SK-N-DZ (cell line): ENCODE measurements at places on chromosomes 3 and 15.

GRCh38 chr15:45118131-45118588 lies 4.0 kb downstream of the DUOXA2 start:
- DNase-seq: peak; percentile 91

DNA sequence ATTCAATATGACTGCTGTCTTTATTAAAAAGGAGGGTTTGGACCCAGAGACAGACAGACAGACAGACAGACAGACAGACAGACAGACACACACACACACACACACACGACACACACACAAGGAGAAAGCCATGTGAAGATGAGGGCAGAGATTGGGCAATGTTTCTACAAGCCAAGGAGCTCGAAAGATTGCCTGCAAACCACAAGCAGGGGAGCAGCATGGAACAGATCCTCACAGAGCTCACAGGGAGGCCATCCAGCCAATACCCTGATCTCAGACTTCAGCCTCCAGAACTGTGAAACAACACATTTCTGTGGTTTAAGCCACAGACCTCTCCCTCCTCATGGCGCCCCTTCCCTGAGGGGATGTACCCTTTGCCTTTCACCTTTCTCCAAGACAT lies 35.8 kb upstream of the ABHD2 start:
- no peak for DNase-seq

DNA sequence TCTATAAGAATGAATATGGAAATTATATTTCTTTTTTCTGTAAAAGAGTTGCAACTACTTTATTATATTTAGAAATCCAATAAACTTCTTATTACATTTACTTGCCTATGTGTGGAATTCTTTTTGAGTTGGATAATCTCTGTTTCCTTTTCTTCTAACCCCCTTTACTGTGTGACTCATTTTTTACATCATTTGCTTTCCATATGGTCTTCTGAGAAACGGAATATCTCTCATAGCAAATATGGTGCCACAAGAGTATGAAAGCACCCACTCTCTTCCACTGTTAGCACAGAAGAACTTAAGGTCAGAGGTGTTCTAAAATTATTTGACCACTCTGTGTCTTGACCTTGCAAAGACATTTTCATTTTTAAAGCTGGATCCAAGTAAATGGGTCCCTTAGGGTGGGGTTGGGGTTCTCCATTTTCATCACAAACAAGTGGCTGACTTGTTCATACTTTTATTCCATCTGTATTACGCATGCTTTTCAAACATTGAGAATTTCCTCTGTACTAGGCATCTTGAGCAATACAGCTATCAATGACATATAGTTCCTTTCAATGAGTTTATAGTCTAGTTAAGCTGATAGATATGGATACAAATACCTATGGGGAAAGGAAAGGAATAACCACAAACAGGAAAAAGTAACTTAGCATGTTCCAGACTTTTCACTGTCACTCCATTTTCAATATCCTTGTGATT lies 281.1 kb upstream of the TPRG1 start:
- no peak for DNase-seq

DNA sequence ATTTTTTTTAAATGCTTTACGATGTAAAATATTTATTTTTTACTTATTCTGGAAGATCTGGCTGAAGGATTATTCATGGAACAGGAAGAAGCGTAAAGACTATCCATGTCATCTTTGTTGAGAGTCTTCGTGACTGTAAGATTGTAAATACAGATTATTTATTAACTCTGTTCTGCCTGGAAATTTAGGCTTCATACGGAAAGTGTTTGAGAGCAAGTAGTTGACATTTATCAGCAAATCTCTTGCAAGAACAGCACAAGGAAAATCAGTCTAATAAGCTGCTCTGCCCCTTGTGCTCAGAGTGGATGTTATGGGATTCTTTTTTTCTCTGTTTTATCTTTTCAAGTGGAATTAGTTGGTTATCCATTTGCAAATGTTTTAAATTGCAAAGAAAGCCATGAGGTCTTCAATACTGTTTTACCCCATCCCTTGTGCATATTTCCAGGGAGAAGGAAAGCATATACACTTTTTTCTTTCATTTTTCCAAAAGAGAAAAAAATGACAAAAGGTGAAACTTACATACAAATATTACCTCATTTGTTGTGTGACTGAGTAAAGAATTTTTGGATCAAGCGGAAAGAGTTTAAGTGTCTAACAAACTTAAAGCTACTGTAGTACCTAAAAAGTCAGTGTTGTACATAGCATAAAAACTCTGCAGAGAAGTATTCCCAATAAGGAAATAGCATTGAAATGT lies 15.6 kb downstream of the THBS1 start:
- no peak for DNase-seq

DNA sequence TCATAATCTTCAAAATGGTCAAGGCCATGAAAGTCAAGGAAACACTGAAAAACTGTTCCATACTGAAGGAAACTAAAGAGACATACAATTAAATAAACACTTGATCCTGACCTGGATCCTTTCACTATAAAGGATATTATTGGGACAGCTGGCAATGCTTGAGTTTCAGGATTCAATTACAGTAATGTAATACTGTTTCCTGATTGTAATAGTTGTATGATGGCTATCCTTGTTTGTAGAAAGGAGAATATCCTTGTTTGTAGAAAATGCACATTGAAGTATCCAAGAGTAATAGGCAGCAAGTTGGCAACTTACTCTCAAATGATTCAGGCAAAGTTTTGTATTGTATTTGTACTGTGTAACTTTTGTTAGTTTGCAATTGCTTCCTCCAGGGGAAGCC lies 4.6 kb downstream of the CIDEC start:
- no peak for DNase-seq

- no peak for DNase-seq
Measured at GRCh38 chr3:89533275-89533674, 425.9 kb downstream of the EPHA3 start.

GRCh38 chr3:195467641-195468390 lies 25.0 kb upstream of the ACAP2 start:
- DNase-seq: no peak
